ENCODE measurements at places on chromosomes 6 and 20.

- no peak for DNase-seq
These were observed 141.3 kb downstream of the MAP3K7 start for GRCh38 chr6:90445533-90446108.

DNA sequence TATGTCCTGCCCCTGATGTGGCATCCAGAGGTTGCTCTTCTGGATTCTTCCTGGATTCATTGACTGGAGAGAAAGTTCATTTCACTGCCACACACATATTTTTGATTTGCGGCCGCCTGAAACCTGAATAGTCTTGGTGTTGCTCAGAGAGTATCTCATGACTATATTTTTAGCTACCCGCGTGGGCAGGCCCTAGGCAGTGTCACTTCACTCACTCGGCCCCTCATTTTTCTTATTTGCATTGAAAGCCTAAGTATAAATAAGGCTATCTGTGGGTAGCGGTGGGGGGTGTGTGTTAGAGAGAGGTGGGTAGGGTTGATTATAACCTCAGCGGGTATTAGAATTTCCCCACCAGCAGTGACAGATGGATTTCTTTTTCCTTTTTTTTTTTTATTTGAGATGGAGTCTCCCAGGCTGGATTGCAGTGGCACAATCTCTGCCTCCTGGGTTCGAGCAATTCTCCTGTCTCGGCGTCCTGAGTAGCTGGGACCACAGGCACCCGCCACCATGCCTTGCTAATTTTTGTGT, 113.5 kb downstream of the JARID2 start:
- no peak for DNase-seq

- DNase-seq, result no peak
These were observed 600.6 kb upstream of the CHD6 start for GRCh38 chr20:42218621-42219374.

DNA sequence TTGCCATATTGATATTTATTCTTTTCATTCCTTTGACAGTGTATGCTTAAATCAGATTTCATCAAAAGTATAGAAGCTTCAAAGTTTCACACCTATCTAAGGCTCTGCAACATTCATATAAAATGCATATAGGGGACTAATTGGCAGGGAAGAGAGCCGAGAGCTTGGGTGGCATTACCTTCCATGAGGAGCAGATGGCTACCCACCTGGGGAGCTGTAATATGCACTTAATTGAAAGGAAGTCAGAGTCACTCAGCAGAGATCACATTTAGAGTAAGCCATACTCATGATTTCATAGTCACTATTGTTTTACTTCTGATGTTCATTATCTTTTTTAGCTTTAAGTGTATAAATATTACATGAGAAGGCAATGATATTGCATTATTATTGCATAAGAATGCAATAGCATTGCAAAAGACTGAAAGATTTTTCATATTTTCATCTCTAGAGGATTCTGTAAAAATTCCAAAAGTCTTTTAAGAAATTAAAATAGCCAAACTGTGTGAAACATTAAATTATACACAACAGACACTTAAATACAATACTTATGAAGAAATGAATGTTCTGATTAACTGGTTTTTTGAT, 1305.2 kb downstream of the EPHA7 start:
- no peak for DNase-seq

DNA sequence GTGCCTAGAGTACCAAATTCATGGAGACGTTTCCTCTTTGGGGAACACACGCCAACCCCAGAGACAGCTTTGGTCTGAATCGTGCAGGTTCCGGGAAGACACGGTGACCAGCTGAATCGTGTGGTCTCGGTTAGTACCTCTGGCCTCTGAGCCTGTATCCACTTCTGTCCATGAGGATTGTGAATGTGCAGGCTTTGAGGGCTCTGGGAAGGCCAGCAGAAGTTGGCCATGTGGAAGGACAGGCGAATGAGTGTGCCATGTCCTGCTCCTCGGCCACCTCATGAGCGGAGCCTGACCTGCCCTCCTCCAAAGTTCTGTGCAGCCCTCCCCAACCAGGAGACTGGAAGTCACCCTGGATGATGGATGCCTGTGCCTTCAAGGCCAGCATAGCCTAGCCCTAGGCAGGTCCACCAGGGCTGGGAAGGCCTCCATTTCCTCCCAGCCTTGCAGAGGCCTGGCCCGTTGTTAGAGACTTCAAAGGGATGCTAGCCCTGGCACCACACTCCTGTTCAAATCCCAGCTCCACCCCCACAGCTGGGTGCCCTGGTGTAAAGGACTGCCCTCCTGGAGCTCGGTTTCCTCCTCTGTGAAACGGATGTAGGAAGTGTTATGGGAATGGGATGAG, 1.7 kb upstream of the TMEM74B start:
- no peak for DNase-seq

DNA sequence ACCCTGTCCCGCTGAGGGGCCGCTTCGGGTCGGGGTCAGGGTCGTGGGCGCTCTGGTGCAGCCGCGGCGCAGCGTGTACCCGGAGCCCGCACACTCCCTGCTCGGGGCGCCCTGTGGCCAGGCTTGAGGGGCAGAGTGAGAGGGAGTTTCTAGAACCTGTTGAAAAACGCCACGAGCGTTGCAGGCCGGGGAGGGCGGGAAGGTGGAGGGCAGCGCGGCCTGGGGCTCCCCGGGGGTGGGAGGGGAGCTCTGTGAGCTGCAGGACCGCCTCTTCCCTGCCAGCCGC, 539 bp upstream of the BHLHE23 start:
- no peak for DNase-seq

DNA sequence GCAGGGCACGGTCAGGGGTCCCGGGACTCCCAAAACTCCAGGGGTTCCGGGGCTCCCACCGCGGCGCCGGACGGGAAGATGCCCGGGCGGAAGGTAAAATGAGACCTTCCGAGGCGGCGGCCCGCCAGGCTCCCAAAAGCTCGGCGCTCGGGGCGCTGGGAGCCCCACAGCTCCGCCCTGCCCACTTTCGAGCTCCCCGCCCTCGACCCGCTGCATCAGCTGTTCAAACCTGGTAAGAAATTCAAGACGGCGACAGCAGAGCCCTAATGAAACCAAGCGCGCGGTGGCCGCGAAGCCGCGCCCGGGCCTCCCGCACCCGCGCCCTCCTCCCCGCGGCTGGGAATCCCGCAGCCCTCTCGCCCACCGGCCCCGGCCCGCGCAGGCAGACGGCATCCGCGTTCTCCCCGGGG, 369 bp downstream of the SLC4A11 start:
- DNase-seq, result no peak

GRCh38 chr20:25453035-25453810, 45.8 kb downstream of the GINS1 start:
- DNase-seq, result no peak

- no peak for DNase-seq
These were observed 11.3 kb downstream of the PPP1R3G start for GRCh38 chr6:5096482-5096881.

GRCh38 chr6:118776607-118777549, 117.1 kb upstream of the ASF1A start:
- DNase-seq, result peak; percentile 41

DNA sequence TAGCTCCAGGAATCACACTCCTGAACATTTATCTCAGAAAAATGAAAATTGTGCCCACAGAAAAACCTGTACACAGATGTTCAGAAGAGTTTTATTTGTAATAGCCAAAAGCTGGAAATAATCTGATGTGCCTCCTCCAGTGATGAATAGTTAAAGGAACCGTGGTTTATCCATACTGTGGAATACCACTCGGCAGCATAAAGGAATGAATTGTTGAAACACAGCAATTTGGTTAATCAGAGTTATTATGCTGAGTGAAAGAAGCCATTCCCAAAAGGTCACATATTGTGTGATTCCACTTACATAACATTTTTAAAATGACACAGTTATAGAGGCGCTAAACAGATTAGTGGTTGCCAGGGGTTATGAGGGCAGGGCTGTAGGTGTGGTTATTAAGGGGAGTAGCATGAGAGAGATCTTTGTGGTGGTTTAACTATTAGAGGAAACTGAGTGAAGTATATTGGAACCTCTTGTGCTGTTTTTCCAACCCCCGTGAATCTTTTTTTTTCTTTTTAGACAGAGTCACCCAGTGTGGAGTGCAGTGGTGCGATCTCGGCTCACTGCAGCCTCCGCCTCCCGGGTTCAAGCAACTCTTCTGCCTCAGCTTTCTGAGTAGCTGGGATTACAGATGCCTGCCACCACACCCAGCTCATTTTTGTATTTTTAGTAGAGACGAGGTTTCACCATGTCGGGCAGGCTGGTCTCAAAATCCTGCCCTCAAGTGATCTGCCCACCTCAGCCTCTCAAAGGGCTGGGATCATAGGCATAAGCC, 26.2 kb downstream of the PSMF1 start:
- DNase-seq, result no peak

- no peak for DNase-seq
These were observed 64.6 kb downstream of the VEGFA start for GRCh38 chr6:43834528-43835155.

DNA sequence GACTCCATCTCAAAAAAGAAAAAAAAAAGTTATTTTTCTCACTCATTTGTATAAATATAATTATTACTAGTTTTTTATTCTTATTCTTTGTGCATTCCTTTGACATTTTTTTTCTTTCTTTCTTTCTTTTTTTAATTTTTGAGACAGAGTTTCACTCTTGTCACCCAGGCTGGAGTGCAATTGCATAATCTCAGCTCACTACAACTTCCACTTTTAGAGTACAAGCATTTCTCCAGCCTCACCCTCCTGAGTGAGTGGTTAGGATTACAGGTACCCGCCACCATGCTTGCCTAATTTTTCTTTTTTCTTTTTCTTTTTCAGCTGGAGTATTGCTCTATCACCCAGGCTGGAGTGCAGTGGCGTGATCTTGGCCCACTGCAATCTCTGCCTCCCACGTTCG, 51.4 kb upstream of the JARID2 start:
- DNase-seq, result no peak

DNA sequence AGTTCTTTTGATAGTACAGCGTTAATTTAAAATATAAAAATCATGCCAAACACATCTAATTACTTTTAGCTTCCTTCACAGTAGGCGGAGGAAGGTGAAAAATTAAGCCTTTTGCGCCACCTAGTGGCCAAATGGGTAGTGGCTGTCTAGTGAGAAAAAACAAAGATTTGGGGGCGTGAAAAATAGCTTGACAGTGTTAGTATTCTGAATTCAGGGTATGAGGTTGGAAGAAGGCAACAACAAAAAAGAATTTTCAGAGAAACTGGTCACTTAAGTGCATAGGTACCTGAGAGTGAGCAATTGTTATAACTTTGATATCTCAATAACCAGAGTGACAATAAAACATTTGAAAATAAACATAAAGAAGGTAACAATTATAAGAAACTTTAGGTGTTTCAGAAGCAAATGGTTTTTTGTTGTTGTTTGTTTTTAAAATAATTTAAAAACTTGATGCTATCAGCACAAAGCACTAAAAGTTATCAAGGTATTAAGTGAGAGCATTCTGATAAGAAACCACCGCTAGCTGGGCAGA, 14.3 kb downstream of the PSMB9 start:
- peak; percentile 83 for DNase-seq

DNA sequence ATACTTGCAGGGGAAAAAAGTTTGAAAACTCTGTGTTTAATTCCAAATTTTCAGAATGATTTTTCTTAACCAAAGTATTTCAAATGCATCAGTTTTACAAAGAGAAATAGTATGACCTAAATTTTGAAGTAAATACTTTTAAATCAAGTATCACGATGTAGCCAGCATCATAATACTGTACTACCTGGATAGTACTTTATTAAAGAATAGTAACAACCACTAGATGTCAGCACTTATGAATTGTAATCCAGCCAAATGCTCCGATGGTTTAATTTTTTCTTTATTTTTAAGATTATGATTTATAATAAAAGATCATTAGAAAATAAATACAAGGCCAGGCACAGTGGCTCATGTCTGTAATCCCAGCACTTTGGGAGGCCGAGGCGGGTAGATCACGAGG, 37.2 kb upstream of the HACE1 start:
- no peak for DNase-seq

DNA sequence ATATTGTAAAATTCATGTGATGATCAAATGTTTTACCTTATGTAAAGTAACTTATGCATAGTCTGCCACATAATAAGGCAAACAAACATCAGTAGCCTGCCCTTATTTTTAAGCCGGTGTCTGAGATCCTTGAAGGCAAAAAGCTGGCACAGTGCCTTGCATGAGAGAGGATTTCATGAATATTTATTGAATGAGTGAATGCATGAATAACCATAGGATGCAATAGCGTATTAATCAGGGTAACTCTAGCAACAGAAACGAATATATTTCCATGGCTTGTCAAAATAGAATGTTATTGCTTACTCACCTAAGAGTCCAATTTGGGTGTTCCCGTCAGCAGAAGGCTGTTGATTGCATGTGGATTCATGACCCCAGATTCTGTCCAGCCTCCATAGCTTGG, 34.9 kb downstream of the BTBD3 start:
- DNase-seq, result no peak

DNA sequence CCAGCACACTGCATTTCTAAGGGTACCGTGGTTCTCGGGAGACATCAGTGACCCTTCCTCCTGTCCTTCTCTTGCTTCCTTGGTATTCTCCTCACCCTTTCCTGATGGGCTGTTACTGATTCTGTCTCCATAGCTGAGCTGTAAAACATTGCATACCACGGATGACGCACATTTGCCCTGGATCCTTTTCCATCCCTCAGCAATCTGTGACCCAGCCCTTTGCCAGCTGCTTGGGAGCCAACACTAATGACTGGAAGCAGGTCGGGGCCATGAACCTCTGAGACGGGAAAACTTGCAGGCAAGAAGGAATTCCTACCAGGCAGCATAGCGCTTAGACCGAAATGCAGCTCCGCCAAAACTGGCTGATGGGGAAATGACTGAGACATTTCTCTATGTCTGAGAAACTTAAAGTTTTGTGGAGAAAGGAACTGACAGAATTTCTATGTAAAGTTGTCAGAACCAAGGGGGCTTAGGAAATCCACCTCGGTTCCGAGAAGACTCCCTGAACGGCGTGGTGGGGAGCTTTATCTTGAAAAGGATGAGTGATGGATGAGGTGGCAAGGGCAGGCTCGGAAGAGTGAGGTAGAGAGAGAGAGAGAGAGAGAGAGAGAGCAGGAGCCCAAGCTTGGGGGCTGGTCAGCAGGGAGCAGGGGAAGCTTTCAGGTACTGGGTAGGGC, 19.2 kb downstream of the TUBB2B start:
- DNase-seq, result no peak

DNA sequence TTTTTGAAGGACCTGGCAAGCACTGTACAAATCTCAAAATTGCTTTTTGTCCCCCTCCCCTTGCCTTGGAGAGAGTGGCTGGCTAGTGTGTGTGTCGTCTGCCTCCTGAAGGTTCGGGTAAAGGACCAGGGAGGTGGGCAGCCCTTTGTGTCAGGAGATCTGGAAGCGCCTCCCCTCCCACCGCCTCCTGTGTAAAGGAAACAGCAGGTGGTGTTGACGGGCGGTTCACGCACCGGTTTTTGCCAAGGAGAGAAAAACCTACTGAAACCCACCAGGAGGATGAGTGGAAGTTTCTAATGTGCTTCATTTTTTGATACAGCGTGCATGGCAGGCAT, 1.2 kb downstream of the ENTPD6 start:
- DNase-seq, result no peak

All from stimulated activated CD4-positive, alpha-beta T cell treated with anti-CD3 and anti-CD28 coated beads, TNF-alpha, amount 100 ng/mL, for 4 hours (primary cell).